ENCODE measurements at places on chromosomes 4 and X.

DNA sequence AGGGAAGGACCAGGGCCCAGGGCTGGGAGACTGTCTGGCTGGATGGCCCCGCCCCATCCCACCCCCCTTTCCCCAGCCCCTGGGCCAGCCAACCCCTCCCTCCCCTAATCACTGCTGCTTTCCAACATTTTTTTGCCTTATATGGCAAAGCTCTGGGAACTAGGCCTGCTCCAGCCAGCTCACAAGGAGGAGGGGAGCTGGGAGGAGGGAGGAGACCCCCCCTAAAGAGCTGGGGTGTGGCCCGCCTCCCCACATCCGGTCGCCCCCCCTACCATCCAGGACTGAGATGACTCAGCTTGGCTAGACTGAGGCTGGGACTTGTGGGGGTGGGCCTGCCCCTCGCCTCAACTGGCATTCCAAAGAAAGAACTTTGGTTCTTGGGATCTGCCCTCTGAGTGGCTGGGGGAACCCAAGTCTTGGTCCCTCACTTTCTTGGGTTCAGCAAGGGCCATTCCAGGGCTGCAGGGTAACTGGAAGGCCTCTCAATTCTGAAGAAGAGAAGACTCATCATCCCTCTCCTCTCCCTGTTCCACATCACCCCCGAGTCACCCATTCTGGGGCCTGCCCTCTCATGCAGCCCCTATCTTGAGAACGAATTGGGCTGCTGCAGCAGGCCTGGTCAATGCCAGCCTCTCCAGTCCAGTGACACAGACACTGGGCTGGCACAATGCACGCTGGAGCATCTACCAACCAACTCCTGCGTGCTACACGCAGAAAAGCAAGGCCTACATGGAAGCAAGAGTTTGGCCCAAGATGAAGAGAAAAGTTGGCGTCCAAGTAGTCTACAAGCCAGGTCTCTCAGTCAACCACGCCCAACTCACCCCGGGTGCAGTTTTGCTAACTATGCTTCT is 4.8 kb downstream of the FLNA start:
- DNase-seq = peak; percentile 71

GRCh38 chr4:69073375-69073774 is 22.9 kb upstream of the UGT2B7 start:
- DNase-seq = no peak

GRCh38 chr4:101217353-101218031 is 129.8 kb downstream of the PPP3CA start:
- DNase-seq = no peak

GRCh38 chr4:140315019-140315418 is 58.4 kb upstream of the SCOC start:
- DNase-seq = no peak

GRCh38 chr4:69764311-69764710 is 3.9 kb upstream of the SULT1B1 start:
- DNase-seq = no peak

DNA sequence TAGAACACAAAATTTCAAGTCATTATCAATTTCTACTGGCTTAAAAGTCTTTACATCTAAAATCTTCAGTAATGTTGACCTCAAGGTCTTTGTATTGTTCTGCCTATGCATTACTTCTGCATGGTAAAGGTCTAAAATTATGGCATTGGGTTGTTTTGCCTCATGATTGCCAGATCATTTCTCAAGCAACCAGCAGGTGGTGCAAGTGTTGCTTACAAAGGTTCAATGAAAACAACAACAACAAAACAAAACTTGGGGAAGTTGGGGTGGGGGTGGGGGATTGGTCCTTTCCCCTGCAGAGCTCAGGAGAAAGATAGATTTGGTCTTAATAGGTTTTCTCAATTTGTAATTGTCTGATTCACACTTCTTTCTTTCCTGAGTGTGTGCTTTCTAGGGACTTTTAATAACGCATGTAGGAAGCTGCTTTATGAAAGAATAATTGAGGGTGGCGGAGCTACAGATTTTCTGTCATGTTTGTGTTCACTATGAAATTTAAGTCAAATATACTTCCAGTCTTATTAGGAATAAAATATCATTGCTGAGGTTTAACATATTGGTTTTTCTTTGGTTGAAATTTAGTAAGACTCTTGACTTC is 145.1 kb downstream of the COL4A5 start:
- DNase-seq = no peak

DNA sequence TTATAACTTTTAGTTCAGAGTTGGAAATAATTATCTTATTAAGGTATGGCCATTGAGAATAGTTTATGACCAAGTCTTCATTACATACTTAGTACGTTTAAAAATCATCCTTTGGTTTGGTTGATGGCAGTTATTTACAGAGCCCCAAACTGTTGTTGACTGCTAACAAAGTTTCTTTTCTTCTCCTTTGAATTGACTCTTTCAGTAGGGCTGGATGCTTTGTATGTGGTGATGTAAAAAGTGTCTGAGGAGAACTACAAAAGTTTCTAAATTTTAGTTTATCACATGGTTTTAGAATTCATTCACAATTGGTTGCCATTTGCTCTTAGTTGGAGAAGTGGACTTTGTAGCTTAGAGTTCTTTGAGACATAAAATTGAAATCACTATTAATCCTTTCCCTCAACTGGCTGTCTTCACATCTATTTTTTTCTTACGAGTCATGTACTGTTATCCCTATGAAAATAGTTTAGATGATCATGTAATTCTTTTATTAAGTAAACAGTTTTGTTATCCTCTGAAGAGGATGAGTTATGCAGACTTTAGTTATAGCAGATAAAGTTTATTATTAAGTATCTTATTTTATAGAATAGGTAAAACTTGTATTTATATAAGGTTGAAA is 14.8 kb downstream of the PTPN13 start:
- DNase-seq = no peak

DNA sequence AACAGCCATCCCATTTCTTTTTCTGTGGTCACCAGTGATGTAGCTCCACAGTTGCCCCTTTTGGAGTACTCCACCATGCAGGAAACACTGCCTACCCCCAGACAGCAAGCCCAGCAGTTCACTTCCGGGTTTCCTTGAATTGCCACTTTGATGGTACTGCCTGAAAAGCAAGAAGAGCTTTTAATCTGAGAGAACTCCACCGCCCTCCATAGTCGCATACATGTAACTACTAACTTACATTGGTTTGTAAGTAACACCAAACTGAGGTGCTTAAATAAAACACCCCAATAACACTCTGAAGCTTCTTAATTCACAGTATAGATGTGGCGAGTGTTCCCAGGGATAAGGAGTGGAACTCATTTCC is 53.6 kb upstream of the HPSE start:
- DNase-seq = no peak

DNA sequence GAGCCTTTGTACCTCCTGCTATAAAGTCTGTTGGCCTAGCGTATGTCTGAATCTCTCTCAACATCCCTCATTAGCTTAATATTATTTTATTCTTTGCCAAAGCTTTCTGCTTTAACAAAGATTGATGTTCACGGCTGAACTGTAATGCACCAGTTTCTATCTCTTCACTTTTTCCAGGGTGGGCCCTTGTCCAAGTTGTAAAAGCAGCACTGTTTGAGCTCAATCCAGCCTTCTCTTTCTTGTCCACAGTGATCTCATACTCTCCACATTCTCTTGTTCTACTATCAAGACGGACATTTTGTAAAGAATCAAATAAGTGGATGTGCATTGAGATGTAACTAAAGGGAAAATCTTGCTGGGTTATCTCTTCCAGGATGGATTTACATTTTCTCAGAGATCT is 34.4 kb upstream of the RTL3 start:
- DNase-seq = no peak

Data from activated naive CD4-positive, alpha-beta T cell treated with Interleukin-2 at 50 U/mL for 16 hours (primary cell).